ENCODE measurements at places on chromosomes 1 and 21. TPM values are rescaled to one million over a fixed set of nuclear protein-coding genes. Genes with fewer than 3 reads are reported as not detected.

The LCE1F gene
- total RNA-seq = not detected

The TIPRL gene
- 19.4 TPM for total RNA-seq

The ATP6V1G3 gene
- not detected for total RNA-seq

The PCSK9 gene
- 0.31 TPM for total RNA-seq

The RXFP4 gene
- total RNA-seq = not detected

The LHX4 gene
- total RNA-seq = not detected

The COL8A2 gene
- total RNA-seq = 2.5 TPM

The SPRR2A gene
- not detected for total RNA-seq

The OVAAL gene
- not detected for total RNA-seq

The C8B gene
- total RNA-seq = not detected

The B3GALT2 gene
- not detected for total RNA-seq

The NPPA gene
- not detected for total RNA-seq

The OTUD3 gene
- total RNA-seq = 4.8 TPM

The TBX15 gene
- total RNA-seq = 6.8 TPM

The CYP4A22 gene
- total RNA-seq = 0.15 TPM

The APCS gene
- not detected for total RNA-seq

The CR1L gene
- not detected for total RNA-seq

The AGO1 gene
- total RNA-seq = 9.4 TPM

The SDE2 gene
- total RNA-seq = 10.4 TPM

The LRRC8D gene
- total RNA-seq = 24.8 TPM

The JAM2 gene
- 1.4 TPM for total RNA-seq

The STYXL2 gene
- total RNA-seq = not detected

The SPRR5 gene
- total RNA-seq = not detected

The DRAM2 gene
- total RNA-seq = 34.8 TPM
